ENCODE measurements at places on chromosomes 11 and 22.
A peak's percentile ranks its signal among the peaks of the same experiment; 100 is the strongest.

DNA sequence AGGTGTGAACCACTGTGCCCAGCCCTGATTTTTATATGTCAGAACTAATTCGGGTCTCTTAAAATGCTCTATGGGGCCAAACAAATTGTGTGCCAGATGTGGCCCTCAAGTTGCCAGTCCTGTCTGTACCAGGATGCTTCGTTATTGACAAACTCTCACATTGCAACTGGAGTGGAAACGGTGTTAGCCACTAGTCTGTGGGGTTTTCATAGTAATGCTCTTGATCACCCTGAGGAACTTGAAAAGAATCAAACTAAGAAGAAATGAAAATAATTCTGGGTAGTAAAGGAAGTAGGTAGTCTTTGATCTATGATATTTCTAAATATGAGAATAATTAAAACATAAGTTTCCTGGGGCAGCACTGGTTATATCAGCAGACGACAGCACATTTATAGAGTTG, 67.3 kb upstream of the ADSL start:
- DNase-seq = no peak

- no peak for DNase-seq
Observed at GRCh38 chr11:612201-612960, 3.4 kb downstream of the IRF7 start.

- DNase-seq = no peak
Observed at GRCh38 chr11:70358753-70359152, 39.6 kb upstream of the CTTN start.

DNA sequence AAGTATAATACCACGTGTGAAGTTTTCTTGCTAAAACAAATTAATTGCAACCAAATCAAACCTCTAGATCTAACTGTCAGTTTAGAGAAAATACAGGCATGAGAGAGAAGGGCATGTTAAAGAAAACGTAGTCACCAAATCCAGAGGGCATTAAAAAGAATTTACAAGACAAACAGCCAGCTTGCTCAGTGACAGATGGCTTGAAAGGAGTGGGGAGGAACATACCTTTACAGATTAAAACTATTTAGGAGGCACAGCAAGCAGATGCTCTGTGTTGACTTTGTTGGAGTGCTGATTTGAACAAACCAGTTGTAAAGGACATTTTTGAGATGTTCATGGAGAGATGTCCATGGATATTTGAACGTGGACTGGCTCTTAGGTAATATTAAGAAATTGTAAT, 96.9 kb downstream of the ATXN10 start:
- DNase-seq = no peak

DNA sequence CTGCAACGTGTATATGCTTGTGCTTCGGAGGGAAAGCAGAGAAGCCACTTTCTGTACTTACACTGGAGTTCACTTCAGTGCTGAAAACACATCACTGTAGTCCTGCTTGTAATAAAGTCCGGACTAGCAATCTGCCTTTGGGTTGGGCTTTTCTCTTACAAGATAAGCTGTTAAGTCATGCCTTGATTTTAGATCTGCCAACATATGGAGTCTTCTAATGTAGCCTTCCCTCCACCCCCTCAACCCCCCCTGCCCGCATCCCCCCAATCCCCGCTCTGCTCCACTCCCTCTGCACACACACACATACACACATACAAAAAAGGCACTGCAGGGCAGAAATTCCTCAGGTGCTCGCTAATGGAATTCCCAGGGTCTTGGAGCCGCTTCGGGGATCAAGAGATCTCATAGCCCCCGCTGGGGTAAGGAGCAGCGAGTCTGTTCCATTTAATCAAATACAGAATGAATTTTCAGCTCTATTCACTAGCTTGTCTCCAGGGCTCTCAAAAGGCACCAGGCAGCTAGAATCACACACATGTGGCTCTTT, 3.4 kb downstream of the CDON start:
- no peak for DNase-seq

GRCh38 chr11:10564030-10564429, 4.4 kb downstream of the LYVE1 start:
- no peak for DNase-seq

- DNase-seq = no peak
Observed at GRCh38 chr11:119807841-119808240, 78.8 kb upstream of the NECTIN1 start.

- DNase-seq = no peak
Observed at GRCh38 chr11:119828006-119828405, 99.0 kb upstream of the NECTIN1 start.

DNA sequence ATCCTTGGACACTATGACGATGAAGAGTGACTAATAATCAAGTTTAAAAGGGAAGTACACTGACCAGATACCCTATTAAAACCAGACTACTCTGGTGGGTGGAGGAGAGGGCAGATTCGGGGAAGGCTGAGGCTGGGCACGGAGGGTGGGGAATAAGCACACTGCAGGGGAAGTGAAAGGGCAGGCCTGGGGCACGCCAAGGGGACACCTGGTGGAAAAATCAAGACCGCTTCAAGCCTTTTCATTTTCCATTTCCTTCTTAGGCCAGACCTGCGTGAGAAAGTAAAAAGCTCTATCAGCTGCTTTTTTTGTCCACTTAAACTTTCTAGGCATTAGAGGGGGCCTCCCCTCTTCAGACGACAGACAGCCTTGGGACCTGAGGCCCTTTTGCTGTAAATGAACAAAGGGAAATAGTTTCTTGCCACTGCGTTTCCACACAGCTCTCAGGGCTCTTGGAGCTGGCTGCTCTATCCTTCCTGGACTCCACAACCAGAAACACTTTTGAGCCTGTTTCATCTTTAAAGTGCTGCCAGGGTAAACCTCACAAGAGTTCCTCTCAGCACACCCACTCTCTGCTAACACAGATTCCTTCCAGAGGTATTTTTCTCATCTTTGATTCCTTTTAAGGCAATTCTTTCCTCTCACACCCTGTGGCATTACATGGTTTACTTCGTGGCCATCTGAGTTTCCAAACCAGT, 25.0 kb upstream of the SERPIND1 start:
- no peak for DNase-seq

GRCh38 chr11:69645801-69646492, 5.0 kb downstream of the CCND1 start:
- peak; percentile 72 for DNase-seq

- no peak for DNase-seq
Observed at GRCh38 chr22:47275605-47276449, 513.4 kb downstream of the TBC1D22A start.

All from posterior cingulate gyrus (tissue), 11 donors.